Dermis blood vessel endothelial cell (primary cell): ENCODE measurements at places on chromosomes 11 and 22. TPM values are rescaled to one million over a fixed set of nuclear protein-coding genes. Genes with fewer than 3 reads are reported as not detected.

The POU2F3 gene
- total RNA-seq: under 0.01 TPM in 1 of 2 replicates, not detected in the other

The TMPRSS5 gene
- total RNA-seq: 0.14 and 0.17 TPM in 2 replicates

The OR51B4 gene
- total RNA-seq: not detected in 2 replicates

The FAM227A gene
- total RNA-seq: 0.34 and 0.65 TPM in 2 replicates

The DGAT2 gene
- 0.68 and 2.1 TPM in 2 replicates for total RNA-seq

The CLDN5 gene
- total RNA-seq: 1,341 and 2,150 TPM in 2 replicates

The ACR gene
- 0.34 and 0.79 TPM in 2 replicates for total RNA-seq

The SAA2 gene
- total RNA-seq: 0.70 and 2.0 TPM in 2 replicates

The SESN3 gene
- total RNA-seq: 95.6 and 113 TPM in 2 replicates

The RASGRP2 gene
- total RNA-seq: 2.0 and 2.9 TPM in 2 replicates

The CDC42BPG gene
- total RNA-seq: 0.34 and 0.37 TPM in 2 replicates

The MMP13 gene
- total RNA-seq: not detected in 2 replicates

The MPZL2 gene
- total RNA-seq: 73.5 and 98.5 TPM in 2 replicates

DNA sequence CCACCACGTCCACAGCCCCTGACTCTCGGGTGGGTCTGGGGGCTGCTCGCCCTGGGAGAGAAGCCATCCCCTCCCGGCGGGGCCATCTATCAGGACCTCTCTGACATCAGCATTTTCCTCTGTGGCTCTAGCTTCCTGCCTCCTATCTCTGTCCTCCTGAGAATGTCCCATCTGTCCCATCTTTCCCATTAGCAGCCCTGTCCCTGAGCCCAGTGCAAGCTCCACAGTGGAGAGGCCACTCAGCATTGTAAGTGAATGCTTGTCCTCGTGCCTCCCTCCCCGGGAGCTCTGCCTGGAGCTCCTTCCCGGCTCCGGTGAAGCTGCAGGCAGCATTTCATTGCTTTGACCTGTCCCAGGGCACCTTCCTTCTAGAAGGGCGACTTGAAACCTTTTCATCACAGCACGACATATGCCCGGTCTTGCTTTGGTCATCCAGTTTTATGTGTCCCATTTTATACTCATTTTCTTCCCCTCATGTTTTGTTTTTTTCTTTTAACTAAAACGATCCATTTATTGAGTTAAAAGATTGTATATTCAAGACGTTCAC, 49.7 kb downstream of the RTN4R start:
- no peak for DNase-seq

DNA sequence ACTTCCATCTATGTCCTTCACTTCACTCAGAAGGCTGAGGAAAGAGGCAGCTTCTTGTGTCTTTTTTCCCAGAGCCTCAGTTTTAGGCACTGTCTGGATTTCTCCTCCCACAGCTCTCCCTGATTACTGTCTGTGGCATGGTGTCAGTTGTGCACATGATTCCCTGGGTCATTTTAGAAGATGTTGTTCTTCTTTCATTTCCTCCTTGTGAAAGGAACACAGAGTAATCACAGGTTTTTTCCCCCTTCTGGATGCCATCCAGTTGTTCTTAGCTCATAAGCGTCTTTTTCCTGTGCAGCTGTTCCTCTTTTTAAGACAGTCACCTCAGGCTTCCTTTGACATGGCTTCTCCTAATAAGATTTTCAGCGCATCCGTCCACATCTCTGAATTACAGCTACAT, 212.2 kb downstream of the FAM181B start:
- no peak for DNase-seq

GRCh38 chr22:39973656-39974055, 13.5 kb downstream of the TMA7B start:
- no peak for DNase-seq

- no peak for DNase-seq
These were observed 130.0 kb upstream of the BDNF start for GRCh38 chr11:27830206-27830605.

DNA sequence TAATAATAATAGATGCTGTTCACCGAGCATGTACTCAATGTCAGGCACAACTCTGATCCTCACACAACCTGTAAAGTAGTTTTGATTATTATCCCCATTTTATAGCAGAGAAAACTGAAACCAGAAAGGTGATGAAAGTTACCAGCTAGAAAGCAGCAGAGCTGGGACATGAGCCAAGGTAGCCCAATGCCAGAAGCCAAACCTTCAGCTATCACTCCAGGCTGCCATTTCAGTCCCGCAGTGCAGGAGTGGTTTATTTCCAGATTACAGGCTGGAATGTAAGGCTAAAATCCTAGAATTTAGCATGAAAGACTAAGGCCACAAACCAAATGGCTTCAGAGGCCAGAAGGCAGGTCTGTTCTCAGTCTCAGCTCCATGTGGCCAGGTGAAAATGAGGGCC, 108.8 kb downstream of the TENM4 start:
- DNase-seq: no peak

DNA sequence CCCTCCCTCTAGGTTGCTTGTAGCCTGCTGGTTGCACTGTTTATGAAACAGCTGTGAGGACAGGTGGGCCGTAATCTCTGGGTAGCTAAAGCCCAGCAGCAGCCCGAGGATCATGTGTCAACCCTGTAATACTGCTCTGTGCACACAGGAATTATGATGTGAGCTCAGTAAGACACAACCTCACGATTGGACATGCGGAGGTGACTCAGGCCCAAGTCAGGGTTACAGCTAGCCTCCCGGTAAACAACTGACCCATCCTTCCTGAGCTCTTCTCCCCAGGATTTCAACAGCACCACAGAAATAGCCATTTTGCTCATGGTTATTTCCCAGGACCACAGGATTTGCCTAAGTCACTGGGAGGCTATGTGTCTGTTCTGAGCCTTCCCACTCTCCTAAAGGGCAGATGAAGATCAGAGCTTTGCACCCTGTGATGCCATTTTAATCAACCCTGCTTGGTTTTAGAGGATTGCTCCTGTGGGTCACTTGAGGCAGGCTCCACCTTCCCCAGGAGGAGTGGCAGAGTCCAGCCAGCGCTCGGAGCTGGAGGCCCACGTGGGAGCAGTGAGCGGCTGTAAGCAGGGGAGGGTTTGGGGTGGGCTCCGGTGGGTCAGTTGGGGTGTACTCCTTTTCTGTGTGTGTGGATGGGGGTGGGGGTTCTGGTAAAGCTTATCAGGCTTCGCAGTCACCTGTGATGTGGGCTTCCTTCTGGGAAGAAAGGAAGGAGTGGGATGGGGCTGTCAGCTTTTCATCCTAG, at the start of gene AMPD3:
AMPD3 (plus strand) TSS at position 387 of the 754 bp plus-strand sequence. CDS start 6,256 bp downstream, outside the sequence.
- peak; percentile 24 for DNase-seq

DNA sequence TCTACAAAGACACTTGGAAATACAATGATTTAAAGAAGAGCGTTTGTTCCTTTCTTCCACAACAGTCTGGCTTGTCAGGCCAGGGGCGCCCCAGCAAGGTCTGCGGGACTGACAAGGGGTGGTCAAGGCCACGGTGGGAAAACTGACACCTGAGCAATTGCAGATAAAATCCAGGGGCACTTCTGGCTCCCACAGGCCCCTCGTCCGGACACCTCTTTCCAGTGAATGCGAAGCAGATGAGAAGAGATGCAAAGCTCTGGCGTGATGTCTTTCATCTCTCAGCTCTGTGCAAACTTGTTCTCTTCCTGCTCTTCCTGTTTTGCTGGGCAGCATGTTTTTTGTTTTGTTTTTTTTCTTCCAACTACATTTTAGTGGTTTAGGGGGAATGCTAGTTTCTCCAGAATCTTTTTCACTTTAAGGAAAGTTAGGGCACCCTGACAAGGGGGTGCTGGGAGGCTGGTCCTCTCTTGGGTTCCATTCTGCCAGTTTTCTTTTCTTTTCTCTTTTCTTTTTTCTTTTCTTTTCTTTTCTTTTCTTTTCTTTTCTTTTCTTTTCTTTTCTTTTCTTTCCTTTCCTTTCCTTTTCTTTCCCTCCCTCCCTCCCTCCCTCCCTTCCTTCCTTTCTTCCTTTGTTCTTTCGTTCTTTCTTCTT, 11.1 kb upstream of the CBX6 start:
- DNase-seq: no peak

- no peak for DNase-seq
These were observed 64.2 kb downstream of the PTPRJ start for GRCh38 chr11:48044577-48044976.

- DNase-seq: peak; percentile 42
These were observed 483 bp upstream of the ABTB2 start for GRCh38 chr11:34358258-34358727.

- DNase-seq: peak; percentile 84
These were observed 26.5 kb upstream of the UBASH3B start for GRCh38 chr11:122628810-122629555.

- DNase-seq: peak; percentile 46
These were observed 101.0 kb downstream of the ME3 start for GRCh38 chr11:86571273-86571948.

DNA sequence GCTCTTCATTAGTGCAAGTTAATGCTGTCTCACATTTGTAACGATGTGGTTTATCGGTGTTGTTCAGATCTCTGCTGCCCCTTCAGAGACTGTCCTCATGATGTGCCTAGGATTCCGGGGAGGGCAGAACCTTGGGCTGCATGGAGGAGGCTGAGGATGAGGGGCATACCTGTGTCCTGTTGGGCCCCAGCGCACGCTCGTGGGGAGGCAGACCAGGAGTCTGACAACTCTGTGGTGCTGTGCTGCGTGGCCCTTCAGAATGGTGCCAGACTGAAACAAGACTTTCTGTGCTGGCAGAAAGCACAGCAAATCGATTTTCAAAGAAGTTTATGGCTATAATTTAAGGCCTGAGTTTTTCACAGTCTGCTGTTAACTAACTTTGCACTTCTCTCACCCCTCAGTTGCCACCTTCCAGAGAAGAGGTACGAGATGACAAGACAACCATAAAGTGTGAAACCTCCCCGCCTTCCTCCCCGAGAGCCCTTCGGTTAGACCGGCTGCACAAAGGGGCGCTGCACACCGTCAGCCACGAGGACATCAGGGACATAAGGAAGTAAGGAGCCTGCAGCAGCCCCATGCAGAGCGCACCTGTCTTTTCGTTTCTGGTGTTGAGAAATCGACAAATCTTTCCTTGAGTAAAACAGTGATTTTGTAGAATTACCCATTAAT, 44.3 kb upstream of the CTTN start:
- DNase-seq: no peak

- DNase-seq: no peak
These were observed 80.3 kb upstream of the IZUMO1R start for GRCh38 chr11:94224078-94224477.

- no peak for DNase-seq
These were observed 67.6 kb upstream of the AMPD3 start for GRCh38 chr11:10387206-10388083.
